ENCODE measurements at places on chromosomes 13 and 19. TPM values are rescaled to one million over a fixed set of nuclear protein-coding genes. Genes with fewer than 3 reads are reported as not detected.

The CYP2A7 gene
- not detected for polyA plus RNA-seq

The ZNF888 gene
- 12.0 TPM for polyA plus RNA-seq

The NKPD1 gene
- 0.11 TPM for polyA plus RNA-seq

The C19orf67 gene
- polyA plus RNA-seq: not detected

The LGI4 gene
- polyA plus RNA-seq: 2.3 TPM

The DUXA gene
- polyA plus RNA-seq: not detected

Data from right renal cortex interstitium (tissue), 3 donors.